Activated naive CD8-positive, alpha-beta T cell treated with anti-CD3 and anti-CD28 coated beads, Interleukin-2, amount 50 U/mL, for 24 hours (primary cell): ENCODE measurements at places on chromosomes 12 and 14.

- no peak for DNase-seq
These were observed 5.3 kb upstream of the SERPINA4 start for GRCh38 chr14:94555991-94556390.

DNA sequence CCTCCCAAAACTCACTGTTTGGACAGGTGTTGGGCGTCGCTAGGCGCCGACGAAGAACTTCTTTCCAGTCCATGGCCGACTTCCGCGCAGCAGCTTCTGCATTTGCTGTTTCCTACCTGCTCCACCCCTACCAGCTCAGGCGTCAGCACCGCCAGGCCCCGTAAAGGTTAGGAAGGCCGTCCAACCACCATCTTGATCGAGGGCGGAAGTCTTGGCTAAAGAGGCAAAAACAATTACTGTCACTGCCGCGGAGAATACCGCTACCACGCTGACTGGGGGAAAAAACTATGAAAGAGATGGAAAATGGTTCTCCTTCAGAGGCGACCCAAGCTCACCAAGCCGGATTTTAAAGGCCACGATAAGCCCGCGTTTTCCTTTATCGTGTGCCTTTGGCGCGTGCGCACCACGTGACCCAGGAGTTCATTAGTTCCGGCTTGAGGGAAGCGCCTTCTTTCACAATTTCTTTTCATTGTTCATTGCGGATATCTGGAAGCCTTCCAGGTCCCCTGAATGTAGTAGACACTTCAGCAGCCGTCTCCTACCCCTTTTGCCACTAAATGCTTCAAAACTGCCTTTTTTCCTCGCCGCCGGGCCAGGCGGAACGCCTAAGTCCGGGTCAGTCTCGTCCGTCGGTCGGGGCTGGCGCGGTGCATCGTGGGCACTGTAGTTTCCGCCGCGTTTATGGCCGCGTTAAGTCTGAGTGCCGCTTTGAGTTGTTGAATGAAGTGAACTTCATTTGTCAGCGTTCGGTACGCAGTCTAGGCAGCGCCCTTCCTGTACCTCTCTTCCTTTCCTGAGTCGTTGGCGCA, at the start of the genes PPP2R3C and PRORP:
Gene PPP2R3C (minus strand): TSS at position 104 of the 809 bp plus-strand sequence. CDS start 31 bp downstream, at position 73.
Gene PRORP (plus strand): TSS at position 666 of the 809 bp plus-strand sequence. CDS start 694 bp downstream, outside the sequence.
- DNase-seq, result peak; percentile 85

DNA sequence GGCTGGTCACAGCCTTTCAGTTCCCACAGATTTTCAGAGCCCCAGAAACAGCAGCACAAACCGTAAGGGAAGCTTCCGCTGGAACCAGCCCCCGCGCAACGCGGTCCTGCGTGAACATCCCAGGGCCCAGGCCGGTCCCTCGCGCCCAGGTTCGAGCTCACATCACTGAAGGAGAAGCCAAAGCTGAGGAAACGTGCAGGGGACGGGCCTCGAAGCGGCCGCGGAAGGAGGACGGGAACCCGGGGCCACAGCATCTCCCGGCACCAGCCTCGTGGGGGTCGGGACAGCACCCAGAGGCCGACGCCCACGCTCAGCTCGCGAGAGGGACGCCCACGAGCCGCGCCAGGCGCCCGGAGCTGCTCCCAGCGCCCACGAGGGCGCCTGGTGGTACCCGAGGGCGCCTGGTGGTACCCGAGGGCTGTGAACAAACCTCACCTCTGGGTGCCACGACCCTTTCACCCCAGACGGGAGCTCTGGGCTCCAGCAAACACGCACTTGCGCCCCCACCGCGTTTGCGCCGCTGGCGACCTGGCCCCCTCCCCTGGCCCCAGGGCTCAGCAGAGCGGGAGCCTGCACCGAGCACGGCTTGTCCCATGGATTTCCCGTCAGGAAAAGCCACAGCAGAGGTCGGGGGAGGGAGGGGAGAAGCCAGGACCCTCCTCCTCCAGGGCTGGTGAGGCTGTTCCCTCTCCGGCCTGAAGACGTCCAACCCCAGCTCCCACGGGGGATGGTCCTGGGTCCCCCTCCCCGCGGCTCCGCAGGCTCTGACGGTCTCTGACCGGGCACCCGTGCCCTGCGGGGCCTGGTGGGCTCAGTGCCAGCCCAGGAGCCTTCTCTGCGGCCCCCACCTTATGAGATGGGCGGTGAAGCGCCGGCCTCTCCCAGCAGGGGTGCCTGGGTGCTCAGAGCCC, 6.9 kb downstream of the LRCOL1 start:
- DNase-seq, result no peak

GRCh38 chr12:9180810-9181209, 27.4 kb downstream of the PZP start:
- DNase-seq, result no peak

GRCh38 chr12:101338087-101338486, 58.2 kb downstream of the UTP20 start:
- no peak for DNase-seq

DNA sequence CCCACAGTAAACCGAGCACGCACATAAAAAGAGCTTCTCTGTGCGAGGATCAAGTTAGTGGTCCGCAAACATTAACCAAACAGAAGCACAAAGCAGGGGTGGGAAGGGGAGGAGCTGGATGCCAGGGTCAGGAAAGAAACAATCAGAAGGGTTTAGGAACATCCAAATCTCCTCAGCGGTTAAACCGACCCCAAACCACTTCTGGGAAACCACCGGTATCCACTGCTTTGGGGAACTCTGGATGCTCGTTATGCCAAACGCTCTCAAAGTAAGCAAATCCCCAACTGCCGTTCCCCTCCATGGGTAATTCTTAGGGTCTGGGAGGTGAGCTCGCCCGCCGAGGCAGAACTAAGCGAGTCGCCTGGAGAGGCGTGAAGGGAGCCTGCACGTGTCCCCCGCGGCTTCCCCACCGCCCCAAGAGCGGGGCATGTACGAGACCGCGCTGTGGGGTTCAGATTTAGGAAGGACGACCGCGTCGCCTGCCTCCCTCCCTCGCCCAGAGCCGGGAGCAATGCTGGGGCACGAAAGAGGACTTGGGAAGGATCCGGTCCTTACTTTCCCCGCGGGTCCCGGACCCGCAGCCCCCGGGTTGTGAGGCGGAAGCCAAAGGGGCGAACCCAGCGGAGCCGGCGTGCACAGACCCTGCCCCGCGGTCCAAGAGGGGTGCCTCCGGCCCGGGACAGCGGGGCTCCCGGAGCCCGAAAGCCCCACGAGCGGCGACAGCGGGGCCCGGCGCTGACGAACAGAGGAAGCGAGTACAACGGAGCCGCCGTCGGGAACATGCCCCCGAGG, 711 bp downstream of the SBNO1 start:
- peak; percentile 44 for DNase-seq

GRCh38 chr12:57461276-57461916, 1.8 kb downstream of the GLI1 start:
- DNase-seq, result peak; percentile 63

DNA sequence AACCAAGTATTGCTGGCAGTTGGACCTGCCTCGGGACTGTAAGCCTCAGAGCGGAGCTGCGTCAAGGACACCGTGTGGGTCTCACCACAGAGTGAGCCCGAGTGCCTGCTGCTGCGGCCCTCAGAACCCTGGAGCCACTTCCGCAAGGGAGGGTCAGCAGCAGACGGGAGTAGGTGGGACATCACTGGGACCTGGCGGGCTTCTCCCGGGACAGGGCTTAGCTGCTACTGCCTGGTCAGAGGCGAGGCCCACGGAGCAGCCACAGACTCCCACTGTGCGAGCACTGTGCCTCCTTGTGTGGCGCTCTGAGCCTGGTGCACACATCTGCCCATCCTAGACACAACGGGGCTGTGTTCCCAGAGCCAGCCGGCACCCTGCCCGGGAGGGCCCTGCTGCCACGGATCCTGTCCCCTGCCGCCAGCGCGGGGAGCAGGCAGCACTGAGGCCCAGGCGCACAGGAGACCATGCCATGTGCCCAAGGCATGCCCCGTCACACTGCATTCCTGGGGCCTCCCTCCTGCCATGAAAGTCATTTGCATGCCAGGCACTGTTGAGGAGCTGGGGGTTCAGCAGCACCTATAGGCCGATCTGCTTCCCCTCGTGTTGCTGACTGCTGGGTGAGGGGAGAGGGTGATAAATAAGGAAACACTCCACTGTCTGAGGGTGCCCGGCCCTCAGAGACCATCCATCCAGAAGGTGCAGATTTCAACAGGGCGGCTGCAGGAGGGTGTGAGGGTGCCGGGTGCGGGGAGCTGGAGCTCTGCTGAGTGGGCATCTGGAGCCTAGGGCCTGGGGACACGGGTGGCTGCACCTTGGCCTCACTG, 10.0 kb downstream of the HIP1R start:
- DNase-seq, result no peak

GRCh38 chr12:54128416-54128815, 60.4 kb downstream of the SMUG1 start:
- no peak for DNase-seq

DNA sequence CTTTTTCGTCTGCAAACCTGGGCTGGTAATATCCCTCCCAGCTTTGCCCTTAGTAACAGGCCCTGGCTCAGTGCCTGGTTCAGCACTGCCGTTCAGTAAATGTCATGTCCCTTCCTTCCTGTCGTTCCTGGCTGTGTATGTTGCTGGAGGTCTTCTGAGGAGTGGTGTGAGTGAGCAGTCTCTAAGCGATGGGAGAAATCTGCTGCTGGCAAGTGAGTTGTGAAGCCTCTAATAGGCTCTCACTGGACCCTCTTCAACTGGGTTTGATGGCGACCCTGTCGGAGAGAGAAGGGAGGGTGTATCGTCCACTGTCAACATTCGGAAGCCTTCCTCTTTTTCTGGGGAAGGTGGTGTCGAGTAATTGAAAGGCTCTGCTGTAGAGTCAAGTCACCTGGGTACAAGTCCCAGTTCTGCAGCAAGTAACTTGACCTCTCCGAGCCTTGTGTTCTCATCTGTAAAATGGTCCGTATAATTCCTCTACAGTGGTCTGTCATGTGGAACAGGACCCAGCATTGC, 62.8 kb downstream of the HRK start:
- peak; percentile 20 for DNase-seq

GRCh38 chr12:67647799-67648520, 585 bp upstream of the DYRK2 start:
- peak; percentile 46 for DNase-seq

GRCh38 chr12:122310626-122311333, 44.5 kb upstream of the VPS33A start:
- no peak for DNase-seq

- DNase-seq, result peak; percentile 80
These were observed 62.6 kb upstream of the RESF1 start for GRCh38 chr12:31896514-31897039.

GRCh38 chr12:86719381-86719780, 463.2 kb upstream of the MGAT4C start:
- DNase-seq, result no peak

DNA sequence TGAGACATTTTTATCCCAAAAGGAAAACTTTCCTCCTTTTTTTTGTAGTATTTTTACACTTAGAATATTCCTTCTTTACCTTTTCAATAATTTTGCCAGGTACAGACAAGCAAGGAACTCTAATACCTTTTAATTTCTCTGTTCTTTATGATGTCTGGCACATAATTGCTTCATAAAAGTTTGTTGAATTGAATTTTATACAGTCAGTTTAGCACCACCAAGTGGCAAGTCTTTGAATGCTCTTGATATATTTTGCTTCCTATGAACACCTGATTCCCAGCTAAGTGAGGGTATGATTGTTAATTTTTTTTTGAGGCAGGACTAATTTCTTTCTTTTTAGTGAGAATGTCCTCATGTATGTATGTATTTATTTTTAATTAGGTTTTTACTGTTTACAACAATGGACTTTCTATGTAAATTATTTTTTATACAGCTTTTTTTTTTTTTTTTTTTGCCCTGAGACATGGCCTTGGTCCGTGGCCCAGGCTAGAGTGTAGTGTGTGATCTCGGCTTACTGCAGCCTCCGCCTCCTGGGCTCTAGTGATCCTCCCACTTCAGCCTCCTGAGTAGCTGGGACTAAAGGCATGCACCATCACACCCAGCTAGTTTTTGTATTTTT, 6.9 kb downstream of the TBC1D15 start:
- DNase-seq, result no peak

DNA sequence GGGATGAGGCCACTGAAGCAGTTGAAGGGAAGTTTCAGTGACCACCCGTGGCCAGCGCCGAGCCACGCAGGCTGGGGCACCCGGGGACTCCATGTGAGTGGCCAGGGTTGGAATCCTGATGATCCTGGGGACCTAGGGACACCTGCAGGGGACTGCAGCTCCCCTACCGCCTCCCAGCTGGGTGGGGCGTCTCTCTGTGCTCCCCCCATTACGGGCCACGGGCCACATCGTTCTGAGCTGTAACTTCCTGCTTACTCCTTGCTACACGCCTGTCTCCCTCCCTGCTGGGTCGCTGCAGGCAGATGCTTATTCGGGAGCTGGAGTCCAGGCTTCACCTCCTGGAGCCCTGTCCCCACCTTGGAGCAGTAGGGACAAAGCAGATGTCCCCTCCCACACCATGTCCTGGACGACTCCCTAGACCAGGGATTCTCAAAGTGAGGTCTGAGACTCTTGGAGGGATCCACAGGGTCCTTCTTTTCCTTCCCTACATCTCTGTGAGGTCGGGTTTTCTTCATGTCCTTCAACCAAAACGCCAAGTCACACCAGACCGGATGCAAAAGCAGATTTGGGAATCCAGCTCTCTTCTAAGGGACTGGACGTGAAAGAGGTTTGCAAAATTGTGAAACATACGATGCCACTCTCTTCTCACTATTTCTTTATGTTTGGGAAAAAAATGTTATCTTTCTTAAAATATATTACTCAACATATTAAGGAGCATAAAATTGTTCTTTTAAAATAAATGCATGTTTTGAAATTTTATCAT, 85.9 kb upstream of the NCOR2 start:
- no peak for DNase-seq
